LNCaP clone FGC (cell line): ENCODE measurements at places on chromosomes 16 and 17.
A peak's percentile ranks its signal among the peaks of the same experiment; 100 is the strongest.

- DNase-seq = no peak
These were observed 11.0 kb upstream of the NXPH3 start for GRCh38 chr17:49564638-49565037.

DNA sequence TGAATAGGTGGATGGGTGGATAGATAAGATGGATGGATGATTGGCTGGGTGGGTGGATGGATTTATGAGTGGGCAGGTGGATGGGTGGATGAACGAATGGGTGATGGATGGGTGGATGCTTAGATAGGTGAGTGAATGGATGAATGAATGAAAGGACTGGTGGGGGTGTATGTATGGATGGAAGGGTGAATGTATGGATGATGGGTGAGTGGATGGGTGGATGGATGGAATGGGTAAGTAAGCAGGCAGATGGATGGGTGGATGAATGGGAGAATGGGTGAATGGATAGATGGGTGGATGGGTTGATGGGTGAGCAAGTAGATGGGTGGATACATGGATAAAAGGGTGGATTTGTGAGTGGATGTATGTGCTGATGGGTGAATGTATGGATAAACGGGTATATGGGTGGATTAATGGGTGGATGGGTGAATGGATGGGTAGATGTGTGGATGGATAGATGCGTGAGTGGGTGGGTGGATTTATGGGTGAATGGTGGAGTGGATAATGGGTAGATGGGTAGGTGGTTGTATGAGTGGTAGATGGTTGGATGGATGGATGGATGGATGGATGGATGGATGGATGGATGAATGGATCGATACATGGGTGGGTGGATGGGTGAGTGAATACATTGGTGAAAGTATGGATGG, 682.6 kb downstream of the HS3ST4 start:
- no peak for DNase-seq

DNA sequence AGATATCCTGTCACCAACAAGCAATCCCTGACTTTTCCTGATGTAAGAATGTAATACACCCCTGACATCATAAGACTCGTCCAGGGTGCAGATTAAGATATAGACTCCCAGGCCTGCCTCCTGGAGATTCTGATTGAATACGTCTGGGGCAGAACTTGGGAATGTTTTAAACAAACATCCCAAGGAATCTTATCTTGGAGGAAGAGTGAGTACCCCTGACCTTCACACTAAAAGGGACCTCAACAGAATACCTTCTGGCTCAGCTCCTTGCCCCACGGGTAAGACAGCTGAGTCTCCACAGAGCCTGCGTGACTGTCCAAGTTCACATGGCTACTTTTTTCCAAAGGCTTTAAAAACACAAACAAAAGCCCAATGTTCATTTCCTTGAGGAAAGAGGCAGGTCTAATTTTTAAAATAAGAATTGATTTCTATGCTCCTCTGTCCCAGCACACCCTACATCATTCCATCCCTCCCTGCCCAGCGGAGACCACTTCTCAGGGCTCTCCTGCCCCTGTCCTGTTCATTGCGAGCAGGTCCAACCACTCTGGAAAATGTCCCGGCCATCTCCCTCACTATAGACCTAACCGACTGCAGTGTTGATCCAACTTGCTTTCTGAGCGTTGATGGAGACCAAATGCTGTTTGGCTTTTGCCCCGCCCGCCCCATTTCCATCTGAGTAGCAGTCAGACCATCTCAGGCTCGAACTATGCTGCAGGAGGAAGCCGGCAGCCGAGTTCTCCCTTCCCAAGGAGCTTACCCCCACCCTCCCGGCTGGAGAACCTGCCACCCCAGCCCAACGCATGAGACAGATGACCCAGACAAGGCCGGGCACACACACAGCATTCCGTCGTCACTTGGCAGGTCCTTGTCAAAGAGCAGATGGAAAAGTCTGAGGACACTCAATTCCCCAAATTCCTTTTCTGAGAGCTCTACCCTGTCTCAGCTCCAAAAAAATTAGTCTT, 44.1 kb upstream of the MYH10 start:
- no peak for DNase-seq

DNA sequence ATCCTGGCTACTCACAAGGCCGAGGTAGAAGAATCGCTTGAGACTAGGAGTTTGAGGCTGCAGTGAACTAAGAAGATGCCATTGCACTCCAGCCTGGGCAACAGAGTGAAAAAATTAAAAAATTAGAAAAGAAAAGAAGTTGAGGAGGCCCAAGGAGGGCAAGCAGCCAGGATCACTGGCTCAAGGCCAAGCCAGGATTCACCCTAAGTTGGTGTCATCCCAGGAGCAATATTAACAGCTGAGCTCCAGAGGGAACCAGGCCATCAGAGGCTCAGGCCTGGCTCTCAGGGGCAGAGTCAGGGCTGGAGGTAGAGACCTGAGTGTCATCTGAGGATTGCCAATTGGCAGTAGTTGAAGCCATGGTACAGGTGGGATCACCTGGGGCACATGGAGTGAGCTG, 20.7 kb downstream of the DRC3 start:
- no peak for DNase-seq

GRCh38 chr17:75550139-75550465, 24.6 kb downstream of the LLGL2 start:
- no peak for DNase-seq

DNA sequence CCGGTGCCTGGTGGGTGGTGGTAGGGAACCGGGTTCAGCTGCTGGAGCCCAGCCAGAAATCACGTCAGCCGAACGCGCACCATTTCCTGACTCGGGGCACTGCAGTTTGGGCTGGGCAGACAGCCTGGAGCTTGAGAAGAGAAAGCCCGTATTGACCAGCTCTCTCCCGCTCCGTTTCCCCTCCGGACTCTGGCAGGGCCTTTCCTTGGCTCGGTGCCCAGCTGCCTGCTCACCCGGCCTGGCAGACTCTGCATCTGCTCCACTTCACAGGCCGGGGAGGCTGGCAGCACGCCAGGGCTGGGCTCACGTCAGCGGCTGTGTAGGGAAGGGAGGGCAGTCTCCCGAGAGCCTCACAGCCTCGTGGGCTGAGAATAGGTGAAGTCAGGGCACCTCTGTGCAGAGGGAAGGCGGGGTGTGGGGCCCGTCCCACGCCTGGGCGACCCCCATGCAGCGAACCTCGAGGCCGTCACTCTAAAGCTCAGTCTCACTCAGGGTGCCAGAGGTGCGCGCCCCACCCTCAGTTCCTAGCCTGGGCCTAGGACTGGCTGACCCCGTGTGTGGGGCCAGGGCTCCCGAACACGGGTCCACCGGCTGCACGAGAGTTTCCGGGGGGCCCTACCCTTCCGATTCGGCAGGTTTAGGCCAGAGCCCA, 59.1 kb downstream of the OR1D5 start:
- DNase-seq = peak; percentile 96

- DNase-seq = peak; percentile 92
These were observed 4.6 kb downstream of the PRSS8 start for GRCh38 chr16:31130899-31131298.

DNA sequence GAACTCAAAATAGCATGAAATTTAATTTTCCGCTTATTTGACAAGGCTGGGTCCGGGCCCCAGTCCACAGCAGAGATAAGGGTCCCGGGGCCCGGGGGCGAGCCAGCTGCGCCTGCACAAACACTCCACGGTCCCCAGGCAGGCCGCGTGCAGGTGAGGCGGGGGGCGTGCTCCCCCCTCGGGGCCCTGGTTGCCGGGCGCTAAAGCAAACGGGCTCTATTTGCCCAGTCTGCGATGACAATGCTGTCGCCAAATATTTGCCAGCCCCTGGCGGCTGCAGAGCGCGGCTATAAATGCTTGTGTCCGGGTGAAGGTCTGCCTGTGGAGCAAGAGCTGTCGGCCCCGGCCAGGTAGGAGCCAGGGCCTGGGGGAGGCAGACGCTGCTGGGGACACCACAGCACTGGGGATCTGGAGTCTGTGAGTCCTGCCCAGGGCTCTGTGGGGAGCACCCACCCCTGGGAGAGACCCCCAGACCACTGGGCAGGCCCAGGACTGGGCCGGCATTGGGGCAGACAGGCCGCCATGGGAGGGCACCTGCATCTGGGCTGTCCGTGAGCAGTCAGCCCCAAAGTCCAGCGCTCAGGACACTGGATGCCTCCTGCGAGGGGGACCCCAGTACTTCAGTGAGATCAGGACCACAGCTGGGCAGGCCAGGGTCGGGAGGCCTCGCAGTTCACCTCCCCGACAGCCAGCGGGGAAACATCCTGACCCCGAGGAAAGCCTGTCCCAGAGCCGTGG, at the start of gene PERCC1:
Gene PERCC1, plus strand, starts transcription at position 320 of the 738 bp plus-strand sequence. CDS start 1,516 bp downstream, outside the sequence.
- DNase-seq = peak; percentile 59

DNA sequence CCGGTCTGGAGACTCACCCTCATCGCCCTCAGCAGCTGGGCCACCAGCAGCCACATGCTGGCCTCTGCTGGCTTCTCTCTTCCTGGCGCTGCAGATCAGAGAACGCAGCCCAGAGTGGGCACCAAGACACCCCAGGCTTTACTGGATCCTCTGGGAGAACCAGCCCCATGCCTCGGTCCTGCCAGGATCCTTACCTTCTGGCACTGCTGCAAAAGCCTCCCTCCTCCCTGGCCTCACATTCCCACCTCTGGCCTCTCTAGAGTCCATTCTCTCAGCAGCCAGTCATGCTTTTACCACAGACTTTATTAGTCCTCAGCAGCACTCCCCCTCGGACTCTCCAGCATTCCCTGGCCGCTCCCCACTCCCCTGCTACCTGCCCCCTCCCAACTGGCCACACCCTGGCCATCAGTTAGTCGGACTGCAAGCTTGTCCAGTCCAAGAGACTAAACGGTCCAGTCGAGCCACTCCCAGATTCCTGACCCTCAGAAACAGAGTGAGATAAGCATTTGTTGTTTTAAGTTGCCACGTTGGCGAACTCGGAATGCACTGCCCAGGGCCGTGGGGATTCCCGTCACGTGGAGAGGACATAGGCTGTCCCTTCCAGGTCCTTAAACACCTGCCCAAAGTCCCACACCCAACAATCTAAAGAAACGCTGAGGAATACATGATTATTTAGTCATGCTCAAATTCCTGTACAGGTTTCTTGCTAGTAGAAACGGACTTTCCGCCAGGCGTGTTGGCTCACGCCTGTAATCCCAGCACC, 5.9 kb upstream of the SPG7 start:
- DNase-seq = no peak

GRCh38 chr17:80008383-80008840, 27.3 kb downstream of the TBC1D16 start:
- peak; percentile 64 for DNase-seq

DNA sequence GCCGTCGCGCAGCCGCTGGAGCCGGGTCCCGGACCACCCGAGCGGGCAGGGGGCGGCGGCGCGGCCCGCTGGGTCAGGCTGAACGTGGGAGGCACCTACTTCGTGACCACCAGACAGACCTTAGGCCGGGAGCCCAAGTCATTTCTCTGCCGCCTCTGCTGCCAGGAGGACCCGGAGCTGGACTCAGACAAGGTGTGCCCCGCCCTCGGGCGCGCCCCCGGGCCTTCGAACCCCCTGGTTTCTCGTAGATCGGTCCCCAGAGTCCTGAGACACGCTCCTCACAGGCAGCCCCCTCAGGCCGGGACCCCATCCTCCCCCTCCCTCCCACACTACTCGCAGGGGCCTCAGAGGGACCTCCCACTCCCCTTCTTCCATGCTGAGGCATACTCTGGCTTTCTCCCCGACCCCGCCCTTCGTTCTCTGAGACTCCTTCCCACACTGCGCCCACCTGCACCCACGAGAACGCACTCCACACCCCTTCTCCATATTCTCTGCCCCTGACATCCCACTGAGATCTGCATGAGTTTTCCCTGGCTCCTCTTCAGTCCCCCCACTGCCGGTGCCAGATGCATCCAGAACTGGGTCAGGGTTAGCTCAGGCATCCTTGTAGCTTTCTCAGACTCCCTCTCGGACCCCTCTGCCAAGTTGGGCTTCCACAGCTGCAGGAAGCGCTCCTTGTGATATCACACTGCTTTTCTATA, 523 bp downstream of the KCTD2 start:
- DNase-seq = no peak

DNA sequence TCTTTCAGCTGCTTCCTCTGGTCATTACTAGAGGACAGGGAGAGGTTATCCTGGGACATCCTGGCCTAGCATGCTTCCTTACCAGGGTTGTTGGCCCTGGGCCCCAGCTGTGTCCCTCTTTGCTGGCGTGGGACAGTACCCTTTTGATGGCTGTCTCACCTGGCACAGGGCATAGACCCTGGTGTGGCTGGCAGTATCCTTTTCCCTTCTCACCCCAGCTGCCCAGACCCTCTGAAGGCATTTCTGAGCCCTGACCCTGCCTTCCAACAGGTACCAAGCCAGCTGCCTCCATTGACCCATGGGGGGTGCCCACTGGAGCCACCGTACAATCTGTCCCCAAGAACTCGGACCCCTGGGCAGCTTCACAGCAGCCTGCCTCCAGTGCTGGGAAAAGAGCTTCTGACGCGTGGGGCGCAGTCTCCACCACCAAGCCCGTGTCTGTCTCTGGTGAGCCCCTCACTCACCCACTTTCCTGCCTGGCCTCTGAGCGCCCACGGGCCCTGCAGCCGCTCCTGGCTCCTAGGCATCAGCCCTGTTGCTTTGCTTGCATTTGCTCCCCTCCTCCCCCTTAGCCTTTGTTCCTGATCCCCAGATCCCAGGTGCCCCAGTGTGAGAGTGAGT, 34.0 kb downstream of the B9D1 start:
- DNase-seq = no peak

- no peak for DNase-seq
These were observed 75.5 kb downstream of the RPA1 start for GRCh38 chr17:1905190-1905913.

GRCh38 chr17:74738051-74738996, 1.3 kb downstream of the RAB37 start:
- no peak for DNase-seq

DNA sequence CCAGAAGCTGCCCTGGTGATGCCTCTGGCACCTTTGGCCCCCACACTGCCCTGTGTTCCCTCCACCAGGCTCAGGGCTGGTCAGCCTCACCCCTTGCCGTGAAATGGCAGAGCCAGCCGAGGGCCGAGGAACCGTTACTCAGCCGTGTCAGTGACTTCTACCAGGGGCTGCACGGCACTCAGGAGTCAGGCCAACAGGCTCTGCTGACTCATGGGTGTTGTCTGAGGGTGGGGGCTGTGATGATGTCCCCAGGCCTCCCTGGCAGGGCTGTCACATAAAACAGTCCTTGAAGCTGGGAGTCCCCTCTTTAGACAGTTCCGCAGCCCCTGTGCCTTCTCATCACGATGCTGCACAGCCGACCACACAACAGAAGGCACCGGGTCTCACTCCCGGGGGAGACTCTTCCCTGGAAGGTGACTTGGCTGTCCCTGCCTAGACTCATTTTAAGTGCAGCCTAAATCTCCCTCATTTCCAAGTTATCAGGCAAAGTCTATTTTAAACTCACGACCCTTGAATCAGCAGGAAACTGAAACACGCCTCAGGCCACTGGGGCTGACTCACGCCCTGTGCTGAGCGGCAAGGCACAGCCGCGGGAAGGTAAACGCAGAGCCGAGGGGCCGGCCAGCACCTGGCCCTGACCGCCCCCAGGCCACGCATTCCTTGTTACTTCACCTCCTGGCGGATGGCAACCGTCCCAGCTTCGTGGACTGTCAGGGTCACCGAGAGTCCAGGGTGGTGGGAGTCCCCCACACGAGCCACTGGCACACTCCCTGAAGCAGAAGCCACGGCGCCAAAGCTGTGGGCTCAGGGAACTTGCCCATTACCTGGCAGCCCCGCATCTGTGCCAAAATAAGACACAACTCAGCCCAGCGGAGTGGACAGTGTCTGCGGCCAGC, 102.6 kb downstream of the ZNF778 start:
- DNase-seq = no peak

- DNase-seq = no peak
These were observed 1033.6 kb downstream of the CDH8 start for GRCh38 chr16:61002479-61003204.

GRCh38 chr16:29311461-29312344, 94.8 kb downstream of the NPIPB11 start:
- DNase-seq = no peak

GRCh38 chr17:3689262-3690093, 6.5 kb downstream of the P2RX5 start:
- DNase-seq = no peak

- DNase-seq = no peak
These were observed 252.9 kb upstream of the XYLT1 start for GRCh38 chr16:17723531-17724134.
